Psoas muscle (tissue), 8 donors: ENCODE measurements at places on chromosomes 13 and 19. TPM values are rescaled to one million over a fixed set of nuclear protein-coding genes. Genes with fewer than 3 reads are reported as not detected.

The ZIC5 gene
- not detected for total RNA-seq

DNA sequence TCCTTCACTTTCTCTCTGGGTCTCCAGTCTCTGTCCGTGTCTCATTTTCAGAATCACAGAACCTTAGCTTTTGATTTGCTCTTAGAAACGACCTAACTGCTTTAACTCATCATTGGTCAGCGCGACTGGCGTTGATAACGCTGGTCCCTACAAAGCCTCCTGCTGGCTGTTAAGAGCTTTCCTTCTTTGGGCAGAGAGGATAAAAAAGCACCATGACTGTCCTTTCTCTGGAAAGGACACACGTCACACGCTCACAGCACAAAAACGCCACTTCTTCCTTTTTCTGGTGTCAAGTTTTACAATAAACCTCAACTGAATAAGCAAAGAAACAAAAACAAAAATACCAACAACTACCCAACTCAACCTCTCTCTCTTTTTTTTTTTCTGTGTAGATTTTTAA is 1.7 kb upstream of the KLK12 start:
- H3K36me3 ChIP-seq, result no peaks in the 10 kb centered on the region
- H3K27me3 ChIP-seq, result no peaks in the 10 kb centered on the region
- no peak overlapping the region for H3K27ac ChIP-seq
- no peak overlapping the region for H3K4me3 ChIP-seq

DNA sequence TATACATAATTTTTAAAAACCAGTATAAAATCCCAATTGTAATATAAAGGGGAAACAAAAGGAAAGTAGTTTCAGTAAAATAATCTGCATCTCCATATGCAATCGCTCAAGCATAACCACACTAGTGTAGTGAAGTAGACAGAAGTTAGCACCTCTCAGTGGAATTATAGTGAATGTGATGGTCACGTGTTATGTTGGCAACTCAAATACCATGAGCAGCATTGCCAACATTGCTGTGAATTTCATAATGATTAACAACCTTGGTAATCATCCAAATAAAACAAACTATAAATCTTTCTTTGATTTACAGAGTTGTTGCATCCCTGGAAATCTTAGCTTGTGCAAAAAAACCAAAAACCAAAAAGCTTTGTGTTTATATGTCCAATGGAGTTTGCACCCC is 77.3 kb upstream of the SIAH3 start:
- H3K36me3 ChIP-seq, result no peaks in the 10 kb centered on the region
- no peak overlapping the region for H3K4me3 ChIP-seq
- no peak overlapping the region for H3K27ac ChIP-seq
- H3K27me3 ChIP-seq, result no peaks in the 10 kb centered on the region
- no peak for DNase-seq

The OR4F17 gene
- not detected for total RNA-seq

DNA sequence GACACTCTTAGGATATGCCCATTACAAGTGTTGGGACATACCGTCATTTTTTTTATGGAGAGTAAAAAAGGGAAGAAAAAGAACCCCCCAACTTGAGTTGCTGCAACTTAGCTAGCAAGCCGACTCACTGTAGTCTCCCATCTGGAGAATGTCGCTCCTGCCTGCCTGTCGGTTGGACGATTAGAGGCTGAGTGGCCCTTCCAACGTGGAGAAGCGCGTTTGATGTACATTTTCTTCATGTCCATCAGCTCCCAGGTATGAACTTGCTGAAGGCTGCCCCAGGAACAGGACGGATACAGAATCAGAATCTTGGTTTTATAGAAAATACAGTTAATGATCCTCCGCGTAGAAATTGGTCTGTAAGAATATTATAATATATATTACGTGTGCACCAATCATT is 189.0 kb upstream of the SOX1 start:
- H3K27ac ChIP-seq, result no peak overlapping the region
- H3K27me3 ChIP-seq, result no peaks in the 10 kb centered on the region
- no peaks in the 10 kb centered on the region for H3K4me1 ChIP-seq
- no peak overlapping the region for H3K4me3 ChIP-seq
- H3K36me3 ChIP-seq, result no peaks in the 10 kb centered on the region

The UBE2M gene
- total RNA-seq, result 146 TPM

GRCh38 chr19:41869374-41869955 is 7.6 kb upstream of the CD79A start:
- H3K4me3 ChIP-seq, result no peak overlapping the region
- H3K27ac ChIP-seq, result no peak overlapping the region
- peaks cover 75% of the 10 kb centered on the region for H3K36me3 ChIP-seq
- DNase-seq, result no peak

DNA sequence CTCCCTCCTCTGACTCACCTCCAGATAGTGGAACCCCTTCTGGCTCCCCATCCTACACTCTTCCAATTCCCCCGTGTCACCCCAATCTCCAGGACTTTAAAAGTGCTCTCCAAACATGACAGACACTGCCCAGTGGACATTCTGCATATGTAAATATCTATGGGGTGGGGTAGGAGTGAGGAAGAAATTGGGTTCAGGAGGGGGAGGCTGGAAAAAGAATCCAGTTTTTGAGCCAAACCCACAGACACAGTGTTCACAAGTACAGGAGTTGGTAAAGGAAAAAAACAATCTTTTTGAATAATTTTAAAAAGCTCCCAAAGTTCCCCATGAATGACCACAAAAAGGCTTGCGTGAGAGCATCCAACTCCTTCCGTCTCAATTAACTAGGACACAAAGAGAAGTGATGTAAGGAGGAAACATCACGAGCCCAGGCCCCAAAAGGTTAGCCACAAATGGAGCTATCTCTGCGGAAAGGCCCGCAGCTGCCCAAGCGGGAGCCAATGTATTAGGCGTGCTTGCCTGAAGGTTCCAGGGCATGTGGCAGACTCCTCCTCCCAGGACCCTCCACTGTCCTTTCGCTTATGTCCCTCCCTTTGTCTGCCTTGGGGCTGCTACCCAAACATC is 18.0 kb downstream of the ZC3H4 start:
- no peak overlapping the region for H3K4me3 ChIP-seq
- H3K27ac ChIP-seq, result peak overlapping the region; percentile 69
- DNase-seq, result no peak
- H3K27me3 ChIP-seq, result no peaks in the 10 kb centered on the region
- peaks cover 60% of the 10 kb centered on the region for H3K4me1 ChIP-seq

The ZNF296 gene
- not detected for total RNA-seq

DNA sequence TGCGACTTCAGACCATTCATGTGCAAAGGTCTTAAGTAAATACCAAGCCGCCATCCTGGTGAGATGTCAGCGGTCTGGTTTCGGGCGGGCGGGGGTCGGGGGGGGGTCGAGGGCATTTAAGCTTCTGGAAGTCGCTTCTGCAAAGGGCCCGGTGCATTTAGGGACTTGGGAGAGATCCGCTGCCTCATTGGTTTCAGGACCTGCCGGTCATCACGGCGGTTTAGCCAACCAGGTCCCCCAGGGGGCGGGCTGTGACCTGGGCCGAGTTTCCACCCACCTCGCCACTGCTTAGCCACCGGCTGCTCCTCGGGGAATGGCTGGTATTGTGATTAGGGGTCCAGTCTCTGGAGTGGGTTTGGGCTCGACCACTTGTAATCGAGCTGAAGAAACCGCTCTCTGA is 7.8 kb downstream of the ANKLE1 start:
- no peaks in the 10 kb centered on the region for H3K27me3 ChIP-seq
- peak; percentile 79 for DNase-seq
- no peaks in the 10 kb centered on the region for H3K36me3 ChIP-seq
- H3K4me3 ChIP-seq, result peak overlapping the region; percentile 25

DNA sequence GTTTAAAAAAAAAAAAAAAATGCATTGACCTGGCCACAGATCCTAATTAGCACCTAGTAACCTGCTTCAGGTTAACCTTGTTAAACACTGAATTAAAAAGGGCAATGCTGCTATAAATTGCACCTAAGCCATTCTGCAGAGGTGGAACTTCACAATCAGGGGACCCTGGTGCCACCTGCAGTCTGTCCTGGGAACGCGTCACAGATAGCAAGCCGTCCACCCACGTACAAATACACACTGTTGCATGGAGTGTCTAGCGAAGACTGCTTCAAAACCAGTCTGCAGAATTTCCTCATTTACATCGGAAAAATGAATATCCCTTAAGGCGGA is 169.3 kb downstream of the COL4A1 start:
- H3K4me3 ChIP-seq, result peak overlapping the region; percentile 64
- H3K4me1 ChIP-seq, result peaks cover 16% of the 10 kb centered on the region
- no peaks in the 10 kb centered on the region for H3K36me3 ChIP-seq
- DNase-seq, result no peak

GRCh38 chr13:72168126-72168855 is 301.3 kb upstream of the DACH1 start:
- H3K4me1 ChIP-seq, result no peaks in the 10 kb centered on the region
- no peaks in the 10 kb centered on the region for H3K36me3 ChIP-seq
- no peak for DNase-seq
- H3K27me3 ChIP-seq, result no peaks in the 10 kb centered on the region
- no peak overlapping the region for H3K4me3 ChIP-seq
- H3K27ac ChIP-seq, result no peak overlapping the region

DNA sequence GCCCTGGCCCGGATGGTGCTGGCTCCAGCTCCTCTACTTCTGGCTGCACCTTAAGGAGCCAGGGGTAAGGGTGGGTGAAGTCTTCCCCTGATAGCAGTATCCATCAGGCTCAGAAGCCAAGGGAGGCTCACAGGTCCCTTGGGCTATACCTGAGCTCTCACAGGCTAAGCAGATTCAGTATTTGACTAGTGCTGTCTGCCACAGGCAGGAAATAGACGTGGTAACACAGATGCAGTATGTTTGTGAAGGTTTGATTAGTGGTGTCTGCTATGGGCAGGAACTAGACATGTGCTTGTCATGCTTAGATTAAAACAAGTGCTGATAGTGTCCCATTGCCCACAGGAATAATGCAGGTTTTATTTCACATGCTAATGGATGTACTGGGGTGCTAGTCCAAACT is 4.0 kb downstream of the SYT5 start:
- no peak overlapping the region for H3K4me3 ChIP-seq
- H3K27me3 ChIP-seq, result no peaks in the 10 kb centered on the region
- no peaks in the 10 kb centered on the region for H3K36me3 ChIP-seq

The PAN3 gene
- 9.0 TPM for total RNA-seq

- no peaks in the 10 kb centered on the region for H3K4me1 ChIP-seq
- H3K4me3 ChIP-seq, result no peak overlapping the region
- H3K36me3 ChIP-seq, result peaks cover 3% of the 10 kb centered on the region
Observed at GRCh38 chr19:47151627-47152026, 21.0 kb downstream of the SAE1 start.

DNA sequence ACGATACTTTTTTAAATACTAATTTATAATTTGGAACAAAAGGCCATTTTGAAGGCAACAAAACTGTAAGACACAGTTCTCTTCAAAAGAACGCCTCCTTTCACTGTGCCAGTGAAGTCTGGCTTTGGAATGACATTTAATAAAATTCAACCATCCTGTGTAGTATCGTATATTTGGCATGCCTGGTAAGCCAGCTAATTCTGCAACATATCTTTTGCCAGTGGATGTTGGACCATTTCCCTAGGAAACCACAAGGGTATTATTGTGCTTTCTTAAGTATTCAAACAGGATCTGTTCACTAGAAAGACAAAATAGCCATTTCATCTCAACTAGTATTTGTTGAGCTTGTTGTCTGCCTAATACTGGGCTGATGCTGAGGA is 111.6 kb downstream of the RGCC start:
- peaks cover 32% of the 10 kb centered on the region for H3K36me3 ChIP-seq
- peaks cover 8% of the 10 kb centered on the region for H3K4me1 ChIP-seq
- no peaks in the 10 kb centered on the region for H3K27me3 ChIP-seq
- no peak overlapping the region for H3K27ac ChIP-seq
- H3K4me3 ChIP-seq, result no peak overlapping the region
- no peak for DNase-seq

The SERPINE3 gene
- total RNA-seq, result not detected

The KLK12 gene
- not detected for total RNA-seq

The DHDH gene
- not detected for total RNA-seq

- peaks cover 33% of the 10 kb centered on the region for H3K4me1 ChIP-seq
- H3K36me3 ChIP-seq, result peaks cover 2% of the 10 kb centered on the region
- no peak overlapping the region for H3K27ac ChIP-seq
Observed at GRCh38 chr19:7983995-7984837, 21.2 kb downstream of the ELAVL1 start.

The IZUMO2 gene
- not detected for total RNA-seq

DNA sequence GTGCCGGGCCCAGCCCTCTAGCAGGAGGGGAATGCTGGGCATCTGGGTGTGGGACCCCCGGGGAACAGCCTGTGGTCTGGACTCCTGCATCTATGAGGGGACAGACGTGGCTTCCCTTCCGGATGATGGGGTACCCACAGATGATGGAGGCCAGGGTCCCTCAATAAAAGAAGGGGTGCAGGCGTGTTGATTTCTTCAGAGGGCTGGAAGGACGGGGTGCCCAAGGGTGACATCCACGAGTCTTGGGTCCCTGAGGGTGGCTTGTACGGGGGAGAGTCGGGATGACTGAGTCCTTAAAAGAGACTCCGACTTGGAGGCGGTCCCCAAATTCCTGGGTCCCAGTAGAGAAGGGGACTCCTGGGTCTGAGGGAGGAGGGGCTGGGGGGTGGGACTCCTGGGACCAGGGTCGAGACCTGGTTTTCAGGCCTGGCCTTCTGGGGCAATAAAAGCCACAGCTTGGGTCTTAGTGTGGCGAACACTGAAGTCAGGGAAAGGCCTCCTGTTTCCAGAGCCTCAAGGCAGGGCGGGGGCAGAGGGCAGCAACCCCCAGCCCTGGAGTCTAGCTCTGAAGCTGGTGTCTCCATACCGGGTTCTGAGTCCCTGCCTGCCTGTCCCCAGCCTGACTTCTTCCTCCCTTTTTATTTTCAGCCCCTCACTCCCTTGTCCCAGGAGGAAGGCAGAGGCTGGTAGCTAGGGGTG is 459 bp upstream of the GRIN2D start:
- peaks cover 15% of the 10 kb centered on the region for H3K36me3 ChIP-seq
- no peak for DNase-seq
- no peak overlapping the region for H3K27ac ChIP-seq

The ZNF561 gene
- total RNA-seq, result 8.2 TPM

GRCh38 chr19:18397242-18398202 is at the start of gene LRRC25:
TSS of gene LRRC25 (minus strand) at chr19:18397622. CDS start at chr19:18396963, 659 bp downstream.
- no peaks in the 10 kb centered on the region for H3K36me3 ChIP-seq
- peaks cover 8% of the 10 kb centered on the region for H3K4me1 ChIP-seq
- DNase-seq, result peak; percentile 69
- peak within 1 kb of the TSS; percentile 45 for H3K4me3 ChIP-seq

GRCh38 chr19:37932985-37933936 is 26.3 kb downstream of the SIPA1L3 start:
- H3K4me3 ChIP-seq, result no peak overlapping the region
- DNase-seq, result peak; percentile 24
- no peaks in the 10 kb centered on the region for H3K27me3 ChIP-seq
- no peaks in the 10 kb centered on the region for H3K36me3 ChIP-seq
- H3K4me1 ChIP-seq, result peaks cover 36% of the 10 kb centered on the region

- no peak overlapping the region for H3K27ac ChIP-seq
- peaks cover 12% of the 10 kb centered on the region for H3K4me1 ChIP-seq
- no peaks in the 10 kb centered on the region for H3K36me3 ChIP-seq
- no peaks in the 10 kb centered on the region for H3K27me3 ChIP-seq
- DNase-seq, result no peak
- H3K4me3 ChIP-seq, result no peak overlapping the region
Observed at GRCh38 chr19:13729859-13730258, 34.5 kb upstream of the MRI1 start.
